ENCODE measurements at places on chromosomes 2 and 18.

DNA sequence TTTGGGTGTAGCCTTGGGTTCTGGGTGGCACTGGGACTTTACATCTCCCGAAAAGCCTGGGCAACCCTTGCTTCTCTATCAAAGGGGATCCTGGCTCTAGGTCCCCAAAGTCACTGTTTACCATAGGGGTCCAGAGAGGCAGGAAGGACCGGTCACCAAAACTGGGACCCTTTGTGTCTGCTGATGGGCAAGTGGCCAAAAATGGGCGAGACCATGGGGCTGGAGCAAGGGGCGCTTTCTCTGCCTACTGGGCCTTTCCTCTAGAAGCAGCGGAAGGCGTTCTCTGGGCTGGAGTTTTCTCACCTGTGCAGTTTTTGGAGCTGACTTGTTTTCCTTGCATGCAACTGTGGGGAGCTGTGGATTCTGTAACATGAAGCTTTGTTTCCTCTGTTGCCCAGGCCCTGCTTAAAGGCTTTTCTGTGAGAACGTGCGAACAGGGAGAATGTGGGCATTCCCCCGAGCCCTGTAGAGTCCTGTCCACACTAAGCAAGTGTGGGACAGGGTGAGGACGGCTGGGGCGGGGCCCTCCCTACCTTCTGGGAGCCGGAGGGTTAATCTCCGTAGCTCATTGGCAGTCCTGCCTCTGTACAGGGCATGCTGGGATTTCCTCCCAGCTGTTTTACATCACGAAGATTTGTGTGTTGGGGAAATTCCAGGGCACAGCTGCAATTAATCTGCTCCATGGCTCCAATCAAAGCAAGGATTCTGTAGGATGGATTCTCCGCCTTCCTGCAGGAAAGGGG lies 50.2 kb downstream of the TGOLN2 start:
- DNase-seq = peak; percentile 93

DNA sequence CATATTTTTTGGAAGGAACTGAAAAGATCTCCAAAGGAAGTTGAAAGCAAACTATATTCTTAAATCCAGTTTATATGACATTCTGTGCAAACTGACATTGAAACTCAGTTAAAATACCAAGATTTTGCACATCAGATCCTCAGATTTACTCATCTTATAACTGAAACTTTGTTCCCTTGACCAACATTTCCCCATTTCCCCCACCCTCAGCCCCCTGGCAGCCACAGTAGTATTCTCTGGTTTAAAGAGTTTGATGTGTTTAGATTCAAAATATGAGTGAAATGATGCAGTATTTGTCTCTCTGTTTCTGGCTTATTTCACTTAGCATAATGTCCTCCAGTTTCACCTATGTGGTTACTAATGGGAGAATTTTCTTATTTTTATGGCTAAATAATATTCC lies 99.2 kb upstream of the ITGA4 start:
- no peak for DNase-seq

GRCh38 chr2:54455563-54456361 lies at the start of gene SPTBN1:
TSS of gene SPTBN1 (plus strand) at chr2:54456327. CDS start at chr2:54526419, 70,092 bp downstream.
- peak; percentile 78 for DNase-seq

DNA sequence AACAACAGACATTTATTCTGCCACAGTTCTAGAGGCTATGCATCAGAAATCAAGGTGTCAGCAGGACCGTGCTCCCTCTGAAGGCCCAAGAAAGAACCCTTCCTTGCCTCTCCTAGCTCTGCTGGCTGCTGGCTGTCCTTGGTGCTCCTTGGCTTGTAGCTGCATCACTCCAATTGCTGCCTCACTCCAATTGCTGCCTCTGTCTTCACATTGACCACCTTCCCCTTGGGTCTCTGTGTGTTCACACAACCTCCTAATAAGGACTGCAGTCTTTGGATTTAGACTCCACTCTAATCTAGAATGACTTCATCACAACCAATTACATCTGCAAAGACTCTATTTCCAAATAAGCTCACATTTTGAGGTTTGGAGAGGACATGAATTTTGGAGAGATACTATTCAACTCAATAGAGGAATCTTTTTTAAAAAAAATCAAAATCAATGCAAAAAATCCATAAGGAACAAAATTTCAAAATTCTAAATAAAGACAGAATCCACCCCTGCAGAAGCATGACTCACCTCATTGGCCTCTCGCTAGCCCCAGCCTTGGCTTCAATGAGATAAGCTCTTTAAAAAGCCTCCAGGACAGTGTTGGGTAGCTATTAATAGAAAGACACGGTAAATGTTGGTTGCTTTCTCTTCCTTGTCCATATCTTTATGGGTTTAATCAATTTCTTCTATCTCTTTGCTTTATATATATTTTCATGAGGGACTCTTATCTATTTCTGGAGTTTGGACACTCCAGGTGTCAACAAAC lies 267.6 kb upstream of the MGAT5 start:
- no peak for DNase-seq

- DNase-seq = no peak
These were observed 38.6 kb downstream of the MLPH start for GRCh38 chr2:237525559-237526157.

GRCh38 chr18:9507565-9508088 lies 32.3 kb downstream of the RALBP1 start:
- DNase-seq = no peak

DNA sequence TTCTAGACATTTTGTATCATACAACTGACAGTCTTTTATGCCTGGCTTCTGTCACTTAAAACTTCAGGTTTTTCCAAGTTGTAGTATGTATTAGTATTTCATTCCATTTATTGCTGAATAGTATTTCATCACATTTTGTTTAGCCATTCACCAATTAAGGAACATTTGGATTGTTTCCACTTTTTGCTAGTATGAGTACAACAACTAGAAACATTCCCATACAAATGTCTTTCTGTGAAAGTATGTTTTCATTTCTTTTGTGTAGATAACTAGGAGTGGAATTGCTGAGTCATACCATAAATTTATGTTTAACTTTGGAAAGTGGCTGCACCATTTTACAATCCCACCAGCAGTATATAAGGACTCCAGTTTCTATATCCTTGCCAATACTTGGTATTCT lies 135.9 kb downstream of the ATAD2B start:
- DNase-seq = peak; percentile 76

GRCh38 chr2:51612387-51612786 lies 580.5 kb upstream of the NRXN1 start:
- no peak for DNase-seq

GRCh38 chr2:37892436-37893114 lies 32.5 kb upstream of the RMDN2 start:
- DNase-seq = no peak

DNA sequence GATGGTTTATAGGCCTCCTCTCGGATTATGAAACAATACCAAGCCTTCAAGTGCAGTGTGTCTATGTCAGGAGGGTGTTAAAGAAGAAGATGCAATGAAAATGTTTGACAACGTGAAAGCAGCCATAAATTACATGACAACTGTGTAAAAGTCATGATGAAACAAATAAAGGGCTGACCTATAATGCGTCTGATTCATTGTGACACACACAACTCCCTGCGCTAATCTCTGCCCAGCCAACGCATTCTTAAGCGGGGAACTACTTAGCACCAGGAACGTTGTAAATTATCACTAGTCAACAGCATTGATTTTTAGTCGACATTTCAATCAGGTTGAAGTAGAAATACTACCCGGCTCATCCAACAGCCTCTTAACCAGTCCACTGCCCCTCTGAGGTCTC lies 26.8 kb downstream of the BCL11A start:
- DNase-seq = no peak

GRCh38 chr18:75574187-75574586 lies 146.7 kb upstream of the SMIM21 start:
- DNase-seq = no peak

GRCh38 chr18:48538531-48539405 lies at the start of gene CTIF:
TSS of gene CTIF (plus strand) at chr18:48539031. CDS start at chr18:48619566, 80,535 bp downstream.
- DNase-seq = peak; percentile 92

GRCh38 chr2:30366199-30366691 lies 80.8 kb upstream of the LCLAT1 start:
- DNase-seq = no peak

- DNase-seq = no peak
These were observed 36.2 kb upstream of the SNORC start for GRCh38 chr2:232833830-232834229.

GRCh38 chr2:105771836-105772235 lies 27.1 kb downstream of the NCK2 start:
- no peak for DNase-seq

DNA sequence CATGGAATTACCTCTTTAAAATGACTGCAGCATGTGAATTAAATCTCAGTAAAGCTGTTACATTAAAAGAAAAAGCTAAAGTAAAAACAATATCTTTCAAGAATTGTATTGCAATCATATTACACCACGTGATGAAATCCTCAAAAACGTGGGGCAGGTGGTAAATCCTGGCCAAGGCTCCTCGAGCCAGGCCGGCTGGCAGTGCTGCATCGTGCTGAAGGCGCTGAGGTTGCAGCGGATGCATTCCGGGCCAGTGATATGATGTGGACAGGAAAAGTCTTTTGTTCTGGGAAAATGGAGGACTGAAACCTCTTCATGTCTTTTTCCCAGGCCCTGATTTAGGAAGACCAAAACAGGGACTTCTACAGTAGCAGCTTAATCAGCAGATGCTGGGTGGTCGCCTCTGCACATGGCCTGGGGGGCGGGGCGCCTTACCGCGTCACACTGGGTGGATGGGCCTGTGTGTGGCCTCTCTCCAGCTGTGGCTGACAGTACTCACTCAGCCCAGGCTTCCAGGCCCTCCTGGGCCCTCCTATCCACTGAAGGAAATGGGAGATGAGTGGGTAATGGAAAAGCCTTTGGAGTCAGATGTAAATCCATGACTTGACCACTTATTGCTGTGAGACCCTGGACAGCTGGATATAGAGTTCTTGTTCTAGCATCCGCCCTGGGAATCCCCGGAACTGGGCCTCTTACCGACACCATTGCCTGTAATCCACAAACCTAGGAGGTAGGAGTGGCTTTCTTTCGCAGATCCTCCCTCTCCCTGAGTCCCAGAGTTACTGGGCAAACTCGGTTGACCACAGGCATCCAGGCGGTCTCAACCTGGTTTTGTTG lies 45.1 kb downstream of the PROC start:
- DNase-seq = no peak

DNA sequence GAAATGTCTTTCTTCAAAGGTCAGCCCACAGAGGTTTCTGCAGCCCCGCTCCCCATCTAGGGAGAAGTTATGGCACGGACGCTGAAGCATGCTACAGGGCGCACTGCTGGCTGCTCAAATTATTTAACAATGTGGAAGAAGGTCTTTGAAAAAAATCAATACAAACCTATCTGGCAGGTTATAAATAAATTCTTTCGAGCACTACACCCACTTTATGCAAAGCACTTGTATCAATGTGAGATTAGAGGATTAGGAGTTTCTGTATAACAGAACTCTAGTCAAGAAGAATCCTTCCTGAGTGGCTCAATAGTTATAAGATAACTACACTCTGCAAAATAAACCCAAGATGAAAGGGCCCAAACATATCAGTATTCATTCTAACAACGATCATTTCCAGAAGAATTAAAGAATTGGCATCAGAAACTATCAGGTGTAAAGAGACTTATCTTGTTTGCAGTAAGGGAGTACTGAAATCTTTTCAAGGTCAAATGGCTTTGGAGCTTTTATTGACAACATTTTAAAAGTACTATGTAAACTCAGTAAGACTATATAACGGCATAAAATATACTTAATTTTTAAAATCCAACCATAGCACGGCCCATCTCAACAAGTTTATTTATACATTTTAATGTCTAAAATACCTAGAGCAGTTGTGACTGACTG lies 103.0 kb upstream of the DNMT3A start:
- DNase-seq = no peak

DNA sequence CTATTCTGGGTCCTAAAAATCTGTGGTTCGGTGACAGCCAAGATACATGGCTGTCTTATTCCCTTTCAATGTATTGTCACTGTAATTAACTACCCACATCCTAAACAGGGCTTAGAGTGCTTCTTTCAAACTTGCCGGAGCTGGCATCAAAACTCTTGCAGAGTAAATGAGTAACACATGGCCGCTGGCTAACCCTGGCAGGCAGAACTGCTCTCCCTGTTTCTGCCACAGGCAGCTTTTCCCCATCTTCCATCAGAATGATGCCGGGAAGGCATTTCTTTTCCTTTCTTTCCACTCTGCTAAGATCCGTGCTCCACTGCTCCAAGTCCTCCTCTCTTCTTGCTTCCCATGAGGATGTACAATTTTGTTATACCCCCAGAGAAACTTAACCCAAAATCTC lies 54.8 kb upstream of the PTPRM start:
- no peak for DNase-seq

- DNase-seq = no peak
These were observed 37.4 kb downstream of the NCKAP1 start for GRCh38 chr2:183000846-183001245.

GRCh38 chr2:232459419-232460035 lies 3.6 kb downstream of the ALPI start:
- DNase-seq = no peak

GRCh38 chr2:72496479-72496878 lies 329.4 kb downstream of the EXOC6B start:
- no peak for DNase-seq

DNA sequence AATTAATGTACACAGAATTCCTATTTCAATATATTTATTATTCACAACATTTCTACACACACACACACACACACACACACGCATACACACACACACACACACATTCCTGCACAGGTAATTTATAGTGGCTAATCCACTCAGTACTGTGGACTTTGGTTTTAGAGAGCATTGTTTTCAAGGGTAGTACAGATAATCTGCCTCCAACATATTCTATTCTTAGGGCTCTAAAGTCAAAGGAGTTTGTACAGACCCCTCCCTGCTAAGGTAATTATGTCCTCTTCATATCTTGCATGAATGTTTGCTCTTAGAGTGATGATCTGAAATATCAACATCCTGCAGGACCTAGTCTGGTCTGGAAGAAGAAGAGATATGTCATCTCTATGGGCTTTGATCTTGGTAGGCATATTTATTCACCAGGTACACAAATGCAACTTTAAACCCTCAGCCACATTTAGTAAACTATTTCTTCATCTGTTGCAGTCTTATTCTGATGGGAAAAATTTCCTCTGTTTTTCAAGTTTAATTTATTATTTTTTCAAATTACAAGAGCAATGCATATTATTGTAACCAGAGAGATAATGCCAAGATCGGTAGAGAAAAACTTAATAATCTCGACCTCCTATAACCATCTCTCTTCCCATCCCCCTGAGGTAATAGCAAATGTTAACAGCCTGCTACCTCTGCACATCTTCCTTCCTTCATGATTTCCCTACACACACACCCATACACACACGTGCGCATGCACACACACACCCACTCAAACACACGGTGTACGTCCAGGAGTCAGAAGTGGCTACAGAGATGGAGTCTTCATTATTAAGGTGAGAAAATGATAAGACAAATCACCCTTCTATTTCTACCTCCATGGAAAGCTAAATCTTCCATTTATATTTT lies 18.3 kb upstream of the POLE4 start:
- DNase-seq = no peak

Data from fibroblast of skin of left biceps (primary cell).